CD4-positive, CD25-positive, alpha-beta regulatory T cell (primary cell): ENCODE measurements at places on chromosomes 4 and X. TPM values are rescaled to one million over a fixed set of nuclear protein-coding genes. Genes with fewer than 3 reads are reported as not detected.

The EDA2R gene
- not detected for polyA plus RNA-seq

DNA sequence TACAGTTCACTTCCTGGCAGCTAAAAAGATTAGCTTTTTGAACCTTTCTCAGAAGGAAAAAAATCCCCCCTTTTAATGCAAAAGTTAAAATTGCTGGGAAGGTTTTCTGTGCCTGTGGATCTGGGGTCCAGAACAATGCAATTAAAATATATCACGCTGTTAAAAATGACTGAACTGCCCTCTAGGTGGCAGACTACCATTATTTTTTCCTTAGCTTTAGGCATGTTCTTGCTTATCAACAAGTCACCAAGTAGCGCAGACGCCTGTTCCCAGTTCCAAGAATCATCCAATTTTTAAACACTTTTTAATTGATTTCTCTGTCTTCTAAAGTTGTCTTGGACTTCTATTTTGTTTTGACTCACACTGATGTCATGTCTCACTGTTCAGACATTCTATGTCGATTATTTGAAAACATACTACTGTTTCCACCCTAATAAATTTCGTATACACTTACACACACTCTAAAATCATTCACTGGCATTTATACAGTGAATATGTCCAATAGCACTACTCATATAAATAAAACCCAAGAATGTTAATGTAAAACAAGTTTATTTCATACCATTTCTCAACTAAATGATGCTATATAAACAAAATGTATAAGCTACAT, 661.6 kb downstream of the RAPGEF2 start:
- no peak overlapping the region for H3K4me3 ChIP-seq
- no peaks in the 10 kb centered on the region for H3K36me3 ChIP-seq

The SPIN4 gene
- 0.63 TPM for polyA plus RNA-seq

The MND1 gene
- 0.38 TPM for polyA plus RNA-seq

The UGT8 gene
- polyA plus RNA-seq = not detected

GRCh38 chr4:24656906-24657305, 72.6 kb upstream of the DHX15 start:
- H3K4me1 ChIP-seq = no peaks in the 10 kb centered on the region
- DNase-seq = no peak
- no peak overlapping the region for H3K27ac ChIP-seq
- H3K4me3 ChIP-seq = no peak overlapping the region
- H3K36me3 ChIP-seq = no peaks in the 10 kb centered on the region

DNA sequence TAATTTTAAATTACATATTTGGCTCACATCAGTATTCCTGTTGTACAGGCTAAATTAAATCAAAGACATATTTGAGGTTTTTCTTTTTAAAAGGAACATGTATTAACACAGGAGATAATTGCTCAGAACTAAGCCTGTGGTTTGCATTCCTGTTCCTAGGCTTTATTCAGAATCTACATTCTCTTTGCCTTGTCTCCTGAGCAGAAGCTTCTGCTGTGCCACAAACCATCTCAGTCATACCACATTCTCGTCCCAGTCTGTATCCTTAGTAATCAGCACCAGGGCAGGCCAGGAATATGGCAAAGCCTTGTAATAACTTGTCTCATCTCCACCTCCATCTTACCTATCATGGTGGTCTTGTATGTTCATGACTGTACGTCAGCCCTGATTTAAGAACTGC, 162.8 kb downstream of the ARHGAP24 start:
- DNase-seq = no peak
- no peak overlapping the region for H3K27ac ChIP-seq
- H3K4me1 ChIP-seq = no peaks in the 10 kb centered on the region
- H3K27me3 ChIP-seq = no peaks in the 10 kb centered on the region
- H3K36me3 ChIP-seq = no peaks in the 10 kb centered on the region
- no peak overlapping the region for H3K4me3 ChIP-seq

GRCh38 chr4:176919631-176920030, 126.9 kb upstream of the VEGFC start:
- no peaks in the 10 kb centered on the region for H3K36me3 ChIP-seq
- DNase-seq = no peak
- no peaks in the 10 kb centered on the region for H3K27me3 ChIP-seq
- no peak overlapping the region for H3K27ac ChIP-seq
- no peak overlapping the region for H3K4me3 ChIP-seq

- no peak overlapping the region for H3K27ac ChIP-seq
- H3K4me3 ChIP-seq = no peak overlapping the region
- no peaks in the 10 kb centered on the region for H3K4me1 ChIP-seq
- DNase-seq = no peak
- no peaks in the 10 kb centered on the region for H3K36me3 ChIP-seq
- H3K27me3 ChIP-seq = no peaks in the 10 kb centered on the region
Measured at GRCh38 chr4:58247792-58248191, 1137.6 kb upstream of the IGFBP7 start.

GRCh38 chrX:126557151-126557550, 4.5 kb upstream of the DCAF12L1 start:
- H3K4me3 ChIP-seq = no peak overlapping the region
- no peak for DNase-seq
- H3K36me3 ChIP-seq = no peaks in the 10 kb centered on the region

DNA sequence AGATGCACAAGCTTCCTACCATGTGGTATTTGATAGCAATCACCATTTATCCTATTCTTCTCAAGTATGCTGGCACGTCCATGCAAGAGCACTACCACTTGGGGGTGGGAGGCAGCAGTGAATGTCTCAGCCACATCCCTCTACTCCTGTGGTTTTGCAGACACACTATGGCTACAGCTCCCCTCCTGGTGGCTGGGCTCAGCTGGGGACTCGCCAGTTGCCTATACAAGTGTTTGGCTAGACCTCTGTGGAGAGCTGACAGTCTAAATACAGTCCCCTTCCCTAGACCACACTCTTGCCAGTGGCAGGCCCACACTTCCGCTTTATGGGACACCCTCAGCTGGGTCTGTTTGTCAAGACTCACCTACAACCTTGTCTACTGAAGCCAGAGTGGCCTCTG, 53.2 kb downstream of the ADGRA3 start:
- no peaks in the 10 kb centered on the region for H3K36me3 ChIP-seq
- H3K27ac ChIP-seq = no peak overlapping the region
- no peak for DNase-seq
- H3K4me1 ChIP-seq = no peaks in the 10 kb centered on the region
- no peaks in the 10 kb centered on the region for H3K27me3 ChIP-seq
- no peak overlapping the region for H3K4me3 ChIP-seq

The BRS3 gene
- not detected for polyA plus RNA-seq

DNA sequence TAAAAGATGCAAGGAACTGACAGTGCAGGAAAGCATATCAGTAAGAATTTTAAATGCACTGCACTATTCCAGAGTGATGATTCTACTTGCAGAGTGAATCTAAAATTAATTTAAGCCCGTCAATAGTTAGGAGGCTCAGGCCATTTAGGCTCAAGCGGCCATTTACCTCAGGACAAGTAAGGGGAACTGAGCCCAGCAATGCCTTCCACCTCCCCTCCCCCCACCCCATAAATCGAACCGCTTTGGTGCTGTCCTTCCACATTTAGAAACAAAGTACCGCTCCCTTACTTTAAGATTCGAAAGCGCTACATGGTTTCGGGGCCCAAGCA, 665 bp downstream of the RBM41 start:
- peak overlapping the region; percentile 84 for H3K4me3 ChIP-seq
- H3K36me3 ChIP-seq = peaks cover 32% of the 10 kb centered on the region
- no peaks in the 10 kb centered on the region for H3K27me3 ChIP-seq
- peak overlapping the region; percentile 51 for H3K27ac ChIP-seq

GRCh38 chr4:5709207-5709575, 832 bp upstream of the EVC2 start:
- H3K27me3 ChIP-seq = peaks cover 12% of the 10 kb centered on the region
- no peaks in the 10 kb centered on the region for H3K36me3 ChIP-seq
- no peak for DNase-seq

DNA sequence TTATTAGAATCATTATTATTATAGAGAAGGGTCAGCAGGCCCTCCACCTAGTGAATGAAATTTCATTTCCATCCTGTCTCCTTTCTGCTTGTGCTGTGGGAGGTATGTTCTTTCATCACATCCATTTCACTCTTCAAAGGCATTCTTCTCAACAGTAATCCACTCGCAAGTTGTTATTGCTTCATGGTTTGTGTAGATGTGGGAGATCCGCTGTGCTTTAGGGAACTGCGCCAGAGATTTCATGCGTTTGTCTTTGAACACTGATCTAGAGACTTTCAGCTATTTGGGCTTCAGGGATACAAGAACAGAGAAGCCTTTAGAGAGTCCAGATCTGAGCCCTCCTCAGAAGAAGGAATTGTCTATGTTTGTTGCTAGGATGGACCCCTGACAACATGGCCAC, 53.5 kb upstream of the PUDP start:
- DNase-seq = no peak
- no peak overlapping the region for H3K27ac ChIP-seq
- no peaks in the 10 kb centered on the region for H3K4me1 ChIP-seq
- H3K36me3 ChIP-seq = no peaks in the 10 kb centered on the region
- no peak overlapping the region for H3K4me3 ChIP-seq
- no peaks in the 10 kb centered on the region for H3K27me3 ChIP-seq

DNA sequence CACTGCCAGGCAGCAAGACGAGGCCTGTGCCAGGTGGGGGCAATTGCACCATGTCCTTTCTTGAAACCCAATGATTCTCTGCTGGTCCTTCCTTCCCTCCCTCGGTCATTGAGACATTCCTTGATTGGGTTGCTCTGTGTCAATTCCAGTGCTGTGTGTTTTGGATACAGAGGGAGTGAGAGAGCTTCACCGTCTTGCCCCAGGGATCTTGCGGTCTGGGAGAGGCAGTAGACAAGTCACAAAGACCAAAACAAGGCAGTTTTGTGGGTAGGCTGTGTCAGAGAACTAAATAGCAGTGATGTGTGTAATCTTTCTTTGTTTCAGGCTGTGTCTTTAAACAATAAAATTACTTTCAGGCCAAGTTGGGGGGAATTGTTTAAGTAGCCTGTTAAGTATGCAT, 38.8 kb upstream of the TADA2B start:
- no peak overlapping the region for H3K4me3 ChIP-seq
- H3K27ac ChIP-seq = no peak overlapping the region
- H3K27me3 ChIP-seq = no peaks in the 10 kb centered on the region
- no peak for DNase-seq
- H3K4me1 ChIP-seq = peaks cover 7% of the 10 kb centered on the region

GRCh38 chrX:87160435-87161010, 357.1 kb upstream of the KLHL4 start:
- DNase-seq = no peak
- no peaks in the 10 kb centered on the region for H3K4me1 ChIP-seq
- no peak overlapping the region for H3K4me3 ChIP-seq
- no peaks in the 10 kb centered on the region for H3K36me3 ChIP-seq
- H3K27me3 ChIP-seq = no peaks in the 10 kb centered on the region

The SNCA gene
- 0.29 TPM for polyA plus RNA-seq

The CENPVL2 gene
- not detected for polyA plus RNA-seq

DNA sequence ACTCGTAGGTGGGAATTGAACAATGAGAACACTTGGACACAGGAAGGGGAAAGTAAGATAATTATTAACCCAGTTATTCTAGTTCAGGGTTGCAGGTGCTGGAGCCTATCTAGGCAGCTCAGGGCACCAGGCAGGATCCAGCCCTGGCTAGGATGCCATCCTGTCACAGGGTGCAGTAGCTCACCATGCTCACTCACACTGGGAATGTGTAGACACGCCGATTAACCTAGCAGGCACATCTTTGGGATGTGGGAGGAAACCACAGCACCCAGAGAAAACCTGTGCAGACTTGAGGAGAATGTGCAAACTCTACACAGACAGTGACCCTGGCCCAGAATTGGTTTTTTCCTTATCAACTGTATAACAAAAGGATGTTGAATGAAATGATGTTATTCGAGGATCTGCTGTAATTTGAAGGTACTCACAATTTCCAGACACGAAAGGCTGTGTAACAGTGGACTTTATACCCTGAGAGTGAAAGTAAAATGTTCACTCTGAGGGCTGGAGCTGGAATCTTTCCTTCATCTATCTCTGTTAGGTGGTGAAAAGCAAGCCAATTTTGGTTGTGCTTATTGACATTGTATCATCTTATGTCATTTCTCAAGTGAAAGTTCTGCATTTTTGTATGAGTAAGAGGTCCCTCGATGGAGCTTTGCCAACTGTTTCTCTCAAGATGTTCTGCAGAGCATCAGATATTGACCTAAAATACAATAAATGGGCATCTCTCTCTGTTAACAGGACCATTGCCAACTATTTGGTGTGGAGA, 78.8 kb downstream of the PHEX start:
- no peaks in the 10 kb centered on the region for H3K27me3 ChIP-seq
- H3K4me1 ChIP-seq = no peaks in the 10 kb centered on the region
- no peaks in the 10 kb centered on the region for H3K36me3 ChIP-seq
- no peak overlapping the region for H3K27ac ChIP-seq
- H3K4me3 ChIP-seq = no peak overlapping the region

GRCh38 chr4:68963374-68963773, 11.8 kb upstream of the UGT2A3 start:
- no peak for DNase-seq
- H3K27me3 ChIP-seq = no peaks in the 10 kb centered on the region
- no peak overlapping the region for H3K4me3 ChIP-seq

- DNase-seq = no peak
- H3K27me3 ChIP-seq = no peaks in the 10 kb centered on the region
- peaks cover 11% of the 10 kb centered on the region for H3K36me3 ChIP-seq
- H3K4me1 ChIP-seq = peaks cover 4% of the 10 kb centered on the region
Measured at GRCh38 chr4:142278171-142278570, 567.9 kb downstream of the INPP4B start.

DNA sequence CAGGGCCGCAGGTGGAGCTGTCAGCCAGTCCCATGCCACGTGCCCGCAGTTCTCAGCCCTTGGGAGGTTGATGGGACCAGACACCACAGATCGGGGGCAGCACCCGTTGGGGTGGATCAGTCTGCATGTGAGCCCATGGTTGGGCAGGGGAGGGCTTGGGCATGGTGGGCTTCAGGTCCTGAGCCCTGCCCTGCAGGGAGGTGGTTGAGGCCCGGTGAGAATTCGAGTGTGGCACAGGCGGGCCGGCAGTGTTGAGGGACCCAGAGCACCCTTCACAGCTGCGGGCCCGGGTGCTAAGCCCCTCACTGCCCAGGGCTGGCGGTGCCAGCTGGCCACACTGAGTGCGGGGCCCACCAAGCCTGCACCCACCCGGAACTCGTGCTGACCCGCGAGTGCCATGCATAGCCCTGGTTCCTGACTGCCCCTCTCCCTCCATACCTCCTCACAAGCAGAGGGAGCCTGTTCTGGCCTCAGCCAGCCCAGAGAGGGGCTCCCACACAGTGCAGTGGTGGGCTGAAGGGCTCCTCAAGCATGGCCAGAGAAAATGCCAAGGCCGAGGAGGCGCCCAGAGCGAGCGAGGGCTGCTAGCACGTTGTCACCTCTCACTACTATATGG, 696.1 kb downstream of the TGIF2LX start:
- no peak overlapping the region for H3K4me3 ChIP-seq
- H3K27me3 ChIP-seq = no peaks in the 10 kb centered on the region
- no peaks in the 10 kb centered on the region for H3K4me1 ChIP-seq
- H3K27ac ChIP-seq = no peak overlapping the region

DNA sequence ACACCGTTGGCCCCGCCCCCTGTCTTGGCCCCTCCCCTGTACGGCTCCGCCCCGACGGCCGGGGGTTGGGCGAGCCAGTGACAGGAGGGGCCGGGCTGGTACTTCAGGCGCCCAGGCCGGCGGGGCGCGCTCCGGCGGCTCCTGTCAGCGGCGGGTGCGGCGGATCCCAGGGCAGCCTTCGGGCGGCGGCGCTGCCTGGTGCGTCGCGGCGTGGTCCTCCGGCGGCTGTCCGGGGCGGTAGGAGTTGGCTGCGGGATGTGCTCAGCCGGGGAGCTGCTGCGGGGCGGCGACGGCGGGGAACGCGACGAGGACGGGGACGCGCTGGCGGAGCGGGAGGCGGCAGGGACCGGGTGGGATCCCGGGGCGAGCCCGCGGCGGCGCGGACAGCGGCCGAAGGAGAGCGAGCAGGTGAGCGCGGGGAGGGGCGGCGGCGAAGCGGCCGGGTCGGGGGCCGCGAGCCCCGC, at the start of gene FAM241A:
Gene FAM241A (plus strand): TSS at position 129 of the 464 bp plus-strand sequence. CDS start 127 bp downstream, at position 256.
- no peaks in the 10 kb centered on the region for H3K36me3 ChIP-seq
- H3K4me3 ChIP-seq = peak within 1 kb of the TSS; percentile 98
- no peaks in the 10 kb centered on the region for H3K27me3 ChIP-seq
- H3K27ac ChIP-seq = peak within 1 kb of the TSS; percentile 64
- DNase-seq = peak; percentile 88

The PAGE2B gene
- not detected for polyA plus RNA-seq

The CYP2U1 gene
- polyA plus RNA-seq = 2.6 TPM
